ENCODE measurements at places on chromosomes 1 and 21.

GRCh38 chr1:22636927-22637326 lies 499 bp downstream of the C1QA start:
- no peak for DNase-seq

- DNase-seq = no peak
Observed at GRCh38 chr1:93678946-93679480, 2.6 kb downstream of the BCAR3 start.

- no peak for DNase-seq
Observed at GRCh38 chr1:36554323-36554628, 71.6 kb upstream of the CSF3R start.

- peak; percentile 80 for DNase-seq
Observed at GRCh38 chr1:220810179-220810653, 23.5 kb downstream of the MTARC1 start.

DNA sequence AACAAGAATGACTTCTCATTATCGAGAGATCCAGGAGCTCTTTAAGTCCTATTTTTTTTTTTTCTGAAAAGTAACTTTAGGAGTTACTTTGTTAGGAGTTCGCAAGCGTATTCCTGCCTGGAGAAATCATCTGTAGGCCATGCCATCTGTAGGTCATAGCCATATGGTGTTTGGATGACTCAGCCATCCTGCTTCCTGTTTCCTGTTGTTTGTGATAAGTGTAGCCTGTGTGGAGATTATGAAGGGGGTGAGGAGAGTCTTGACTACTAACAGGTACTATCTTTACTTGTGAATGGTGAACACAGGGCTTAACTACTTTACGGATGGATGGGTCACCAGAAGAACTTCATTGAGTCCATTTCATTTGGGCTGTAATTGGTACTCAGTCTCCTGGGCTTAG lies 327.2 kb downstream of the PTPRU start:
- DNase-seq = no peak

GRCh38 chr1:7646981-7647901 lies 123.9 kb upstream of the VAMP3 start:
- peak; percentile 42 for DNase-seq

DNA sequence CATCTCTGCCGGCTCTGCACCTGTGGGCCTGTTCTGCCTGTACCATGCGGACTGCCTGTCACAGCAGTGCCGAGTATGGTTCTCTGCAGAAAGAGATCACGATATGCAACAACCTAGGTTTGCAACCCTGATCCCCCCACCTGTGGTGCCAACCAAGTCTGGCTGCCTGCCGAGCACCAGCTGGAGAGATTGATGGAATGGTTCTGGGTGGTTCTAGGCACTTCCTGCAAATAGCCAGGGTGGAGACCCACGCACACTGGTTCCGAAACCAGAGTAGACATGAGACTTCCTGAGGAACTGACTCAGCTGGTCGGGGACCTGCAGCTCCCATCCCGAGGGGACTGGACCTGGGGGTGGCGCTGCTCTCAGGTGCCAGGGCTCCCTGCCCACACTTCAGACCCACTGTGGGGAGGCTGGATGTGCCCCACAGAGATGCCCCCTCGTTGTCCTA lies 5.4 kb downstream of the TPRG1L start:
- DNase-seq = no peak

DNA sequence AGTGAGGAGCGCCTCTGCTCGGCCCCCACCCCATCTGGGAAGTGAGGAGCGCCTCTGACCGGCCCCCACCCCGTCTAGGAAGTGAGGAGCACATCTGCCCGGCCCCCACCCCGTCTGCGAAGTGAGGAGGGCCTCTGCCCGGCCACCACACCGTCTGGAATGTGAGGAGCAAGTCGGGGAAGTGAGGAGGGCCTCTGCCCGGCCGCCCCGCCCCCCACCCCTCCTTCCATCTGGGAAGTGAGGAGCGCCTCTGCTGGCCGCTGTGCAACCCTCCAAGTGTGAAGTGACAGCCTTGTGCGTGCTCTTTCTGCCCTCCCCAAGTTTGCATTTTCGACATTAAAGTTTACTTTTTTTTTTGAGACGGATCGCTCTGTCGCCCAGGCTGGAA lies 5.1 kb upstream of the ZZZ3 start:
- peak; percentile 34 for DNase-seq

DNA sequence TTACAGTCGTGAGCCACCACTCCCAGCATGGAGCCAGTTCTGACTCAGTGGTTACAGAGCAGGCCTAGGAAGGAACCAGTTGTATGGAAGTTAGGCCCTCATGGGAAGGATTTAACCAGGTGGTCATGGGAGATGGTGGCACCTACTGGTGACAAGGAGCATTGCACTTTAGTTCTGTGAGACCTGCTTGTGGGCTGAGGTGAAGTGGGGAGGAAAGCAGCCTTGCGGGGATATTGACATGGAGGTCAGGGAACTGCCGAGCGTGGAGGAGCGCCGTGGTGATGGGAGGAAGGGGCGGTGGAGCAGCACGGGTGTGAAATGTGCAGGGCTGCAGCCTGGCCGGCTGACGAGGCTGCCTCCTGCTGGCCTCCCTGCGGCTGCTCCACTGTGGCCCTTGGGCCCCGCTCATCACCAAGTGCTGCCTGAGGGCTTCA lies 100.4 kb downstream of the GALNT2 start:
- DNase-seq = peak; percentile 51

DNA sequence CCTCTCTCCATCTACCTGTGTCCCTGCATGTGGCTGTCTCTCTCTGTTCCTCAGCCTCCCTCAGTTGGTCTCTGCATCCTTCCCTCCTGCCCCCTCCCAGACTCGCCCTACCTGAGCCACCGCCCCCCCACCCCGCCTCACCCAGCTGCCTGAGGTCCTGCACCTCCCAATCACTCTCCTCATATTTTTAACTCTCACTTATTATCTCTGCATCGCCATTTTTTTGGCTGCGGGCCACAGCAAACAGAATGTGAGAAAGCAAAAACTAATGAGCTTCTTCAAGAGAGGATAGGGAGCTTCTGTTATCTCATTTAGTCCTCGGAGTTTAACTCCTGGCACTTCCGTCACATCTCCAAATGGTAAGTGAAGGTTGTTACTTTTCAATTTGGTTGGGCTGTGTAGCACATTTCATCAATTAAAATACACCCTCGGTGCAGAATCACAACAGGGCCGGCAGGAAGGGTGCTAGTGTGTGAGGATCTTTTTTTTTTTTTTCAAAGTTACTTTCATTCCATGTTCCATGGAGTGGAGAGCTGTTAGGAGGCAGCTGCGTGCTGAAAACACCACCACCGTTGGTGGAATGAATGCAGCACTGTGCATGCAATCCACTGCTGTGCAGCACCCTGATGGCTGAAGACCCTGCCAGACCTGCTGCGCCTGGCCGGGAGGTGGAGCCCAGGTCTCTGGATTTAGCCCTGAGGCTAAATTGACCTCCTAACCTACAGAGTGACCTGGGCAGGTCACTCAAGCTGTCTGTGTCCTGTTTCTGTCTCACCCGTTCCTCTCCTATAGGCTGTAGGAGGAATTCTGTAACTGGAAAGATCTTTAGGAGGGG lies 157.2 kb upstream of the NFIA start:
- DNase-seq = no peak

DNA sequence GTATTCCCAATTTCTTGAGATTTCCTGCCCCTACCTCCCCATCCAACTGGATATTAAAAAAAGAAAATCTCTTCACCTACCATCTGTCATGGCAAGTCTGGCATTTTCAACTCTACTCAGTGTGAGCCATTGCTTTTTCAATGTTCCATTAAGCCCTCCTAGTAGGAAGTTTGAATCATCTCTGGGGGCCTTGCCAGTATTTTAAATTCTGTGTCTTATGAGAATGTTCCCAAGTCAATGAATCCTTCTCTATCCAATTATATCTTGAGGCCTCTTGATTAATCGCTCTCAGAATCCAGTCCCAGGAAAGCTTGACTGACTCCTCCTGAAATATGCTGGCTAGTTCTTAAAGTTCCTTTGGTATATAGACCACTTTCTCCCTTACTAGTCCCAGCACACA lies 91.5 kb downstream of the NGF start:
- DNase-seq = no peak

DNA sequence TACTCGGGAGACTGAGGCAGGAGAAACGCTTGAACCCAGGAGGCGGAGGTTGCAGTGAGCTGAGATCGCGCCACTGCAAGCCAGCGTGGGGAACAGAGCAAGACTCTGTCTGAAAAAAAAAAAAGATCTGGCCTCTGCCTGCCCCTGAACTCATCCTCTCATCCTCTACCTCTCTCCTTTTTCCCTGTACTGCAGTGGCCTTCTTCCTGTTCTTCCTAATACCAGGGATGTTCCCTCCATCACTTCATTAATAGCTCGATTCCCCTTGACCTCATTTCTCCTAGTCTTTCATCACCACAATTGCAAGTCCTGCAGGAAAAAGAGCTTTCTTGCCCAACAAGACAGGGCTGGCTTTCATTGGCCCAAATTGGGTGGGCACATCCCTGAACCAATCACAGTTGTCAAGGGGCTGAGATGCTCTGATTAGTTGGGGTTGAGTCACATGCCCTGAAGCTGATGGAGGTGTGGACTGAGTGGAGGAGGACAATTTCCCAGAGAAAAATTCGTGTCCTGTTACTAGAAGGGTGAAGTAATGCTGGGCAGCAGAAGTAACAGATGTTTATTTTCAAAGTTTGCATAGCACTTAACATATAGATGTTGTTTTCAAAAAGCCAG lies 86.8 kb upstream of the PUM1 start:
- peak; percentile 79 for DNase-seq

DNA sequence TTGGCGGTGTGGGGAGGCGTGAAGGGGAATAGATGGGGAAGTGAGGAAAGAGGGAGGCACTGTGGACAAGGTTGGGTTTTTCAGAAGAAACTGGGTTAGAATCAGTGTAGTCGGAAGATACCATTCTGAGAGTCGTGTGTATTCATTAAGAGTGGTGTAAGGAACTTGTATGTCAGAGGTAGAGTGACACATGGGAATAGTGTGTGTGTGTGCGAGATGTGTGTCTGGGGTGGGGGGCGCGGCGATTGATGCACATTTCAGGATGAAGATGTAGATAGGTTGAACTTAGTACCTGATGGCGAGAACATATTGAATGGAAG lies 878 bp downstream of the SMG7 start:
- DNase-seq = no peak

- DNase-seq = no peak
Observed at GRCh38 chr1:213876531-213876930, 111.2 kb upstream of the PROX1 start.

GRCh38 chr1:9111957-9112356 lies 16.9 kb downstream of the GPR157 start:
- no peak for DNase-seq

- DNase-seq = peak; percentile 83
Observed at GRCh38 chr21:45041351-45041805, 33.0 kb upstream of the ADARB1 start.

- DNase-seq = no peak
Observed at GRCh38 chr1:3501437-3501836, 47.0 kb downstream of the ARHGEF16 start.

DNA sequence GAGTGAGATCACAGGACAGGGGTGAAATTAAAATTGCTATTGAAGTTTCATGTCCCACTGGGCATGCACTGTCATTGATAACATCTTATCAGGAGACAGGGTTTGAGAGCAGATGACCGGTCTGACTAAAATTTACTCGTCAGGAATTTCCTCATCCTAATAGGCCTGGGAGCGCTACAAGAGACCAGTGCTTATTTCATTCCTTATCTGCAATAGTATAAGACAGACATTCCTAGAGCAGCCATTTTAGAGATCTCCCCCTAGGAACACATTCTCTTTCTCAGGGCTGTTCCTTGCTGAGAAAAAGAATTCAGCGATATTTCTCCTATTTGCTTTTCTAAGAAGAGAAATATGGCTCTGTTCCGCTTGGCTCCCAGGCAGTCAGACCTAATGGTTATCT lies 181.4 kb upstream of the ETV3 start:
- DNase-seq = no peak

DNA sequence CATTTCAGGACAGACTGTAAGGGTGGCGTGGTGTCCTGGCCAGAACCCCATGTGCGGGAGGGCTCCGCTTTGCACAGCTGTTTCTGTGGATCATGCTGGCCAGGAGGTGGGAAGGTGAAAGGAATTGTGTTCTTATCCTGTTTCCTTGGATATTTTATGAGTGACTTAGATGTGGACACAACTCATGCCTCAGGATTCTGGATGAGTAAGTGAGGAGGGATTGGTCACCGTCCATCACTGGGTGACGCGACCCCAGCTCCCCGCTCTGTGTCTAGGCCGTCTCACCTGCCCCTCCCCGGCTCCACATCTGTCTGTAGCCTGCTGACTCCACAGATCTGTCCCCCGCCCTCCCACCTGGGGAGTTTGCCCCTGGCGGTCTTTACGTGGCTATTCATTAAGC lies 48.8 kb downstream of the PIK3CD start:
- DNase-seq = peak; percentile 80

GRCh38 chr1:43121256-43121900 lies 50.7 kb downstream of the EBNA1BP2 start:
- DNase-seq = no peak

DNA sequence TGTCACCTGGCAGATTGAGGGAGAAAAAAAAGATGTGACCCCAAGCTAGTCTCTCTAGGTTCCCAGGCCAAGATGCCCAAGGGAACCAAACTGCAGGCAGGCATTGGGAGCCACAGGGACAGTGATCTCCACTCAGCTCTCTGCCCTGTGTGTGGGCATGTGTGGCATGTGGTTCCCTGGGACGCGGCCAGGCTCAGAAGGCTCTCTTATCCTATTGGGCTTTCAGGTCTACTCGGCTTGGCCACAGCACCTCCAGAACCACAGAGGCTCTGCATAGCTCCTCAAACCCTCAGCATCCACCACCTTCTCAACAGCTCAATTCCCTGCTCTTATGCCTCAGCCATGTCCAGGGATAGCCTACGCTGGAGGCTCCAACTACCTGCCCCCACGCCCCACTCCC lies 22.0 kb downstream of the IQGAP3 start:
- no peak for DNase-seq

GRCh38 chr1:56146449-56146848 lies 432.9 kb downstream of the PLPP3 start:
- peak; percentile 45 for DNase-seq

DNA sequence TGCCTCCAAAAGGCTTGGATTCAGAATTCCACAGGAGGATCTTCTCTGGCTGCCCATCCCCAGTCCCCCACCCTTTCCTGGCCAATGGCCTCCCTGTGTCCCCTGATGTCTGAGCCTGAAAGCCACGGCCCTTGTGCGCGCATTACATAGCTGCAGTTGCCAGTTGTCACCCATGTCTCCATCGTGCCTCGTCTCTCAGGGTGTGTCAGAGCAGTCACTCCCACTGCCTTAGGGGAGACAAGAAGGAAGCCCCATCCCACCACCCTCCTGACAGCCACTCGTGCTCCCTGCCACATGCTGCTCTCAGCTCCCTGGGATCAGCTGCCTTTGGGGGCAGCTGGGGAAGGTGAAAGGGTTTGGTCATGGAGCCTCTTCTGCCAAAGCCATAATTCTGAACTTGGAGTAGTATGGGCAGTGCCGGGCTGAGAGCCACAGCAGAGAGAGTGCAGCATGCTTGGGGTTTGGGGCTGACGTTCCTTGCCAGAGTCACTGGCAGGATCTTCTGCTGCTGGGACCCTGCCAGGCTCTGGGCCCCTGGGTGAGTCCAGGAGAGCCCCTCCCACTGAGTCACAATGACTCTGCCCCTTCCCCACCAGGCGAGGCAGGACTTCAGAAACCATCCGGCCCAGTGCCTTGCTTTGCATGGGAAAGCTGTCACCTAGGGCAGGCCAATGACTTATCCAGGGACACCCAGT lies 285.9 kb upstream of the VAMP3 start:
- peak; percentile 18 for DNase-seq

Data from fibroblast of skin of right quadriceps (primary cell).